NCI-H748 treated with DMSO at 0.1 percent for 48 hours (cell line): ENCODE measurements at places on chromosomes 5 and 9.

DNA sequence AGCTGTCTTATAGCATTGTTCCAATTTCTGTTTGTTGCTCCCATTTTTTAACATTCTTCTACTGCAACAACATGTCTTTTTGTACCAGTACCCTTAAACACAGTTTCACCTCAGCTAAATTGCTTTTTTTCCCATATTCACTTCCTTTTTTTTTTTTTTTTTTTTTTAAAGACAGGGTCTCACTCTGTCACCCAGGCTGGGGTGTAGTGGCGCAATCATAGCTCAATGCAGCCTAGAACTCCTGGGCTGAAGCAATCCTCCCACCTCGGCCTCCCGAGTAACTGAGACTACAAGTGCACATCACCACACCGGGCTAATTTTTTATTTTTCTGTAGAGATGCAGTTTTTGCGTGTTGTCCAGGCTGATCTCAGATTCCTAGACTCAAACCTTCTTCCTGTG is 161.3 kb downstream of the NIPBL start:
- no peak for DNase-seq

DNA sequence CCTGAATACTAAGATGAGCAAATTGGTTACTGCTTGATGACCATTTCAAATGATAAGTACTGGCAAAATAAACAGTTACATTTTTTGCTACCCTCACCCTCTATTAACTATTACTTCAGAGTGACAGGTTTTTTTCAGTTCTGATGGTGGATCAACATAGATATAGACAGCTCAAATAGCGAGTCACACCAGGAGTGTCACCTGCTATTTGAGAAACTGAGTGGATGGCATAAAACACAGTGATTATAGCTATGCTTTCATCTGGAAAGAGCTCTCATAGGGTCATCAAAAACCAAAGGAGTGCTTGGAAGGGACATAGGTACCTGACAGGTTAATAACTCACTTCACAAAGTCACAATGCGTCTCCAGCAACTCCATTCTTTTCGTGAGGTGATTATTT is 244.5 kb upstream of the C9orf72 start:
- peak; percentile 49 for DNase-seq

GRCh38 chr5:177515580-177515979 is 1.2 kb downstream of the DDX41 start:
- DNase-seq = no peak

DNA sequence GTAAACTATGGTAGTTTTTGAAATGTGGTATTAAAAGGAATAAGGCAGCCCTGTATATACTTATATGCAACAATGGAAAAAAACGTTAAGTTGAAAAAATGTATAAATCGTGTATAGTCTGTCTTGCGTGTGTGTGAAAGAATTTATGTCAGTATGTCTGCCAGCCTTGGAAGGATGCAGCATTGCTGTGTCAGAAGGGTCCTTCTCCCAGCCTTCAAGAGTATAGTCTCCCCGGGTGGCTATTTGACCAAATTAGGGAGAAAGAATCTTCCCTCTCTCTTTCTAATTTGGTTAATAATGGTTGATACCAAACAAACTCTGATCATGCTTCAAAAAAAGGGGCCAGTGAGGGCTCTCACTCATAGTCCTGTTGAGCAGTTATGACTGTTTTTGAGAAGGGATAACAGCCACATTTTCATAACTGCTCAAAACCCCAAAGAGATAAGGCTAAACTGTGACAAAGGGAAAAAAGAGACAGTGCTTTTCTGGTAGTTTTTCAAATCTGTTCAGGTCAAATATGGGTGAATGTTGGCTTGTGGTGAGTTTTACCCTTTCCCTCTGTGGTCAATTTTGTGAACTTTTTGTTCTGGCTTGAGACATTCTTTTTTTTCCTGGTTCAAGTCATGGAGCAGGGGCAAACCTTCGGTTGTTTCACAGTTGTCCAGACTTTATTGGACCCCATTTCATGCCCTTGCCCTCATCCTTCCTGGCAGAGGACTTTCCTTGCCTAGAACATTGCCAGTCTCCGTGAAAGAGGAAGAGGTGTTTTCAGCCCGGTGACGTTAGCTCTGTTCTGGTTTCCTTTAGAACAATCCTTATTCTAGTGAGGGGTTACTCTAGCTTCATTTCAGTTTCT is 21.0 kb downstream of the SNX30 start:
- no peak for DNase-seq

DNA sequence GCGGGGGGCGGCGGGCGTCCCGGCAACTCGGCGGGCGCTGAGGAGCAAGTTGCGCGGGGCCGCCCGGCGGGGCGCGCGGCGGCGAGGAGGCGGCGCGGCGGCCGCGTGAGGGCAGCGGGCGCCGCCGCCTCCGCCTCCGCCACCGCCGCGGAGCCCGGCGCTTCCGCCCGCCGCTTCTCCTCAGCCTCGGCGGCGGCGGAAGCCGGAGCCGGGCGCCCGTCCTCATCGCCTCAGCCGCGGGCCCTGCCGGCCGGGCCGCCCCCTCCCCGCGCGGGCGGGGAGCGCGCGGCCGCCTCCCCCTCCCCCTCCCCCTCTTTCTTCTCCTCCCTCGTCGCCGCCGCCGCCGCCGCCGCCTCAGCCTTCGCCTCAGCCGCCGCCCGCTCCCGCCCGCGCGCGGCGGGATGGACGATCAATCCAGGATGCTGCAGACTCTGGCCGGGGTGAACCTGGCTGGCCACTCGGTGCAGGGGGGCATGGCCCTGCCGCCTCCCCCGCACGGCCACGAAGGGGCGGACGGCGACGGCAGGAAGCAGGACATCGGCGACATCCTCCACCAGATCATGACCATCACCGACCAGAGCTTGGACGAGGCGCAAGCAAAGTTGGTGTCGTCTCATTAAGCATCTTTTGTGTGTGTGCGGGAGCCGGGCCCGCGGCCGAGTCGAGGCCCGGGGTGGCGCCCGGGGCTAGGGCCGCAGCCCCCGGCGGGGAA is at the start of gene PBX3:
Gene PBX3, plus strand, starts transcription at position 321 of the 712 bp plus-strand sequence.
- peak; percentile 50 for DNase-seq

- no peak for DNase-seq
Measured at GRCh38 chr9:133973791-133974630, 18.1 kb downstream of the VAV2 start.

DNA sequence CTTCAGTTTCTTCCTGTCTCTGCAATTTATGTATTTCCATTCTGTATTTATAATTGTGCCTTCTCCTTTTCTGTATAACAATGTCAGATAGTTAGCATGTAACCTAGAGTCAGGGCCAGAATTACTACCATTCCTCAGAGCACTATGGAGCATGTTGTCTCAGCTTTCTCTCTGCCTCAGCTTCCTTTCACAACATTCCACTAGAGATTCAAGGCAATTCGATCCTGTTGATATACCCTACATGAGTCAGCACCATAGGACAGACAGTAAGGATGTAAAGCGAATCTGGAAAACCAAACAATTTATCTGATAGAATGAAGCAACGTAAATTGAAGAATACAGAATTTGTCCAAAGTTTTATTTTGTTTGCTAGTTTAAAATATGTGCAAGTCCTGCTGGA is 728.3 kb upstream of the SEMA6A start:
- DNase-seq = no peak

GRCh38 chr5:121688781-121689180 is 162.9 kb upstream of the FTMT start:
- DNase-seq = no peak

DNA sequence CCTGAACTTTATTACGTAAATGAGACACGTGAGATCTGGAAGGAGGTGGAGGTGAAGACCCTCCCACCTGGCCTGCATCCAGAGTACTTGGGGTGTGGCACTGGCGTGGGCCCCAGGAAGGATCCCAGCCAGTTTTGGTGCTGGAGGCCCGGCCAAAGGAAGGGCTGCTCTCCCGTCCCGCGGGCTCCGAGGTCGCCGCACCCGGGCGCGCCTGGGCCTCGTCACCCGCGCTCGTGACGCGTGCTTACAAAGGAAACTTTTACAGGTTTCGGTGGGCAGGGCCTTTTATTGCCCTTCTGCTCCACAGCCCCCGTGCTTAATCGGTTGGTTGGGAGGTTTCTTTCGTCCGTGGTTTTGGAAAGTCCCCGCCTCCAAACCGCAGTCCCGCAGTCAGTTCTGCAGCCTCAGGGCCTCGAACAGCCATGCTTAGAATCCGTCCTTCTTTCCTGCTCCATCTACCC is 29.2 kb downstream of the CDKN2A start:
- DNase-seq = no peak

- DNase-seq = no peak
Measured at GRCh38 chr9:20562051-20562450, 60.2 kb downstream of the MLLT3 start.

DNA sequence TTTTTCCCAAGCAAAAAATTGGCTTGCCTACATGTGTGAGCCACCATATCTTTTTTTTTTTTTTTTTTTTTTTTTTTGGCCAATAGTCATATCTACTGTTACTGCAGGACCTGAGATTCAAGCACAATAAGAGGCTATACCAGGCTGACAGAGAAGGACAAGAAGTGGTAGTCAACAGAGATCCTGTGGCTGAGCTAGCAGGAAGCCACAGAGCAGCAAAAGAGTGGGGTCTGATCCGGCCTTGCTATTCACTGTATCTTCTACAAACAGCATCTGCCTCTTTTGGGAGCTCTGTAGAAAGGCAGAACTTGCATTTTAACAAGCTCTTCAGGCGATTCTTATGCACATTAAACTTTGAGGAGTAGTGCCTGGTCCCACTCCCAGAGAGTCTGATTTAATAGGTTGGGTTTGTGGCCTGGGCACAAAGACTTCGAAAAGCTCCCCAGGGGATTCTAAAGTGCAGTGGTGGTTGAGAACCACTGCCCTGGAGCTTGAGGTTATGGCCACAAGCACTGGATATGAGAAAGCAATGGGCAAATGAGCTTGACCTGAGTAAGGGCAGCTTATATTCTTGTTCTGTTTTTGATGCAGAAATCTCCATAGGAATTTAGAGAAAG is 162.8 kb downstream of the PIK3R1 start:
- DNase-seq = no peak

GRCh38 chr5:40288800-40289485 is 390.8 kb upstream of the PTGER4 start:
- DNase-seq = no peak

DNA sequence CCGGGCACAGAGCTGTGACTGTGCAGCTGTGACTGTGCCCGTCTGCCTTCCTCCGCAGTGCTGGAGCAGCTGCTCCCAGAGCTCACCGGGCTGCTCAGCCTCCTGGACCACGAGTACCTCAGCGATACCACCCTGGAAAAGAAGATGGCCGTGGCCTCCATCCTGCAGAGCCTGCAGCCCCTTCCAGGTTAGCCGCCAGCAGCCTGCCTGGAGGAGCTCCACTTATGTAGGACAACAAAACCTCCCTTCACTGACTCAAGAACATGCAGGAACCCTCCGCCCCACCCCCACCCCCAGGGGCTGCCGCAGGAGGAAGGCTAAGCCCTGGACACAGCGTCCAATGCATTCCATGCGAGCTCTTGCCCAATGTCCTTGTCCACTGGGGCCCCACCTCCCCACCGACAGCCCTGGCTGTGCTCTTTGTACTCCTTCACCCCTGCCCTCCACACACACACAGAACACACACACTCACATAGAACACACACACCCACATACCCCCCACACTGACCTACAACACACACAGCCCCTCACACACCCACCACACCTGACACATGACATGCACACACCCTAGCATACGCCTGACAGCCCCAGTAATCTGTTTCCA is 27.9 kb downstream of the AFAP1L1 start:
- DNase-seq = no peak

DNA sequence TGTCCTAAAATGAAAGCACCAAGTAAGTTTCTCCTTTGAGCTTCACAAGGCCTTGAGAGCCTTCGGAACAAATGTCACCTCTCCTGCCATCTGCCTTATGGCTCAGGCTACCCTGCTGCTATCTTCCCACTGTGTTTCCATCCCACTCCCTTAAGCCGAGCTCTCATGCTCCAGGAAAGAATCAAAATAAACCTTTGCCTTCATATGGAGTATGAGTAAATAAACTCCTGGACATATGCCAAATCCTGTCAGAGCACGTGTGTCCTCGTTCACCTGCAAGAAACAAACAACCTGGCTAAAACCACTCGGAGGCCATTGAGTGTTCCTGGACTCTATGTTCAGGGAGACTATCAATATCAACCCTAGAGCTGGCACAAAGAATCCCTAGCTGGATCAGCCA is 122.3 kb upstream of the CCDC112 start:
- peak; percentile 87 for DNase-seq

DNA sequence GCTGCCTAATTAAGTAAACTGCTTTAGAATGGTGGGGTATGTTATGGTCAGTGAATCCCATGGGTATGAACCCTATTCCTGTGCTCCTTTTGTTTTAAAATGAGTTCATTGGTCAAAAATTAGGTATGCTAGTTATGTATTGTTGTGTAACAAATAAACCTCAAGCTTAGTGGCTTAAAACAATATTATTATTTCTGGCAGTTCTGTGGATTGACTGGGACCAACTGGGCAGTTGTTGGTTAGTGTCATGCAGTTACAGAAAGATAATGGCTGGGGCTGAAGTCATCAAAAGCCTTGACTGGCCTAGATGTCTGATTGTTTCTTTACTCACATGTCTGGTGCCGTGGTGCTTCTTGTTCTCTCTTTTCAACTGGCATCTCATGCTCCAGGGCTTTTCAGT is 8.9 kb upstream of the PTAR1 start:
- DNase-seq = no peak

DNA sequence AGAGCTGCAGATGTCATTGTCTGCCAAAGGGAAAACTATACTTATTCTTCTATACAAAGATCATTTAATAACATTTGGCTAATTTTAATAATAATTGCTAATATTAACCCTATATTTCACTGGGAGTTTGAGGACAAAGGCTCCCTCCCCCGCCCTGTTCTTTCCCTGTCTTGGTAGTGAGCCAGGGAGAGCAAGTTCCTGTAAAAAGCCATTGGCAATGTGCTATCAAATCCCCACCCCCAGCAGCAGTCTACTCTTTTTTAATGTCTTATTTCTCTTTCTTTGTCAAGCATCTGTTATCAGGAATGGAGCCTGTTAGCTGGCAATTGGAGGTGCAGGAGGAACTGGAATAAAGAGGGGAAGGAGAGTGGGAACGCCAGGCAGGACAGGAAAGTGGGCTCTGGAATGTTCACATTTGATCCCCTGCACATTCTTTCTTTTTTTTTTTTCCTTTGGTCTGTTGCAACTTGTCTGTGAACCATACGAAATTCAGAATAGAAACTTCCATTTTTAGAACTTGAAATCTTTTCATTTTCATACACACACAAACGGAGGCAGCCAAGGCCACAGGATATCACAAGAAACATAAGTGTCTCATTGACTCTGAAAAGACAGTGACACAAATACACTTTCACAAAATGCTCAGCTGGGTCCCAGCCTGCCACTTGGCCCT is 664.8 kb upstream of the ZNF608 start:
- peak; percentile 44 for DNase-seq

DNA sequence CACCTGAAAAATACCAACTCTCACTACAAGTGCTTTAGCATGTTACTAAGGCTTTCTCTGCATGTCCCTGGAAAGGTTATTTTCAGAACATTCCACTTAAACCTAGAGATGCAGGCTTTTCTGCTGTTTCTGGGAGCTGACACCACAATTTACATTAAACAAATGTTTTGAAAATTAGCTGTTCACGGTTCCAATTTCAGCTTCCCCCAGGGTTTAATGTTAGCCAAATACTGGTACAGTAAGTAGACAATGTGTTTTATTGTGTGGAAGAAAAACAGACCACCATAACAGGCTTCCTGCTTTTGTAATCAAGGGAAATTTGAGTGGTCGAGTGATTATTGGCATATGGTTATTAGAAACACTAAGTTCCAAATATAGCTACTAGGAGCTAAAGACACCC is 32.0 kb downstream of the MACROH2A1 start:
- no peak for DNase-seq
